Epithelial cell of prostate (primary cell): ENCODE measurements at places on chromosomes 16 and 17.

DNA sequence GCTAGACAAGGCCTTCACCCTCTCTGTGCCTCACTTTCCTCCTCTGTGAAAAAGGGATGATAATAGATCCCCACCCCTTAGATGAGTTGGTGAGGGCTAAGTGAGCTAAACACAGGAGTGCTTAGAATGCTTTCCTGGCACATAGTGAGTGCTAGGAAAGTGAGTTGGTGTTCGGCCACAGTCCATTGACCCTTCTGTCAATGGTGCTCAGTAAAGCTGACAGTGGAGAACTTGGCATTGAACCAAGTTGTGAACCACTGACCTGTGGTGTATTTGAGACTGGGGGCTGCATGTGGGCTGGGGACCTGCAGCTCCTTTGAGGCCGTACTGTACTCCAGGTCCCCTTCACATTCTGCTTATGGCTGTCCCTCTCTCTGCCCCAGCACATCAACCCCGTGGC is 4.8 kb downstream of the PLK1 start:
- no peak for DNase-seq

DNA sequence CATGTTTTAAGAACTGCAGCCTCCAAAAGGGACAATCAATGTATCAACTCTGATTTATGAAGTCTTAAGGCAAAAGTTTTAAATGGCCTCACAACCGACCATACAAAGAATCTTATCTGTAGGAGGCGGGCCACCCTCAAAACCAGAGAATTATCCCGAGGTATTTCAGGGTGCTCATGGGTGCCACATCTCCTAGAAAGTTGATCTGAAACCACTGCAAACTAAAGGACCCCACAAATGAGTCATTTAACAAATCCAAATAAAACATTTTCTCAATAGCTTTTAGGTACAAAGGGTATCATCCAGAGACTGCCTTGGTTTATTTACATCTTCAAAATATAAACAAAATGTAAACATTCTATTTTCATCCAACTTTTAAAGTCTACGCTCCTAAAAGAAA is 6.8 kb downstream of the ERN1 start:
- DNase-seq: no peak

DNA sequence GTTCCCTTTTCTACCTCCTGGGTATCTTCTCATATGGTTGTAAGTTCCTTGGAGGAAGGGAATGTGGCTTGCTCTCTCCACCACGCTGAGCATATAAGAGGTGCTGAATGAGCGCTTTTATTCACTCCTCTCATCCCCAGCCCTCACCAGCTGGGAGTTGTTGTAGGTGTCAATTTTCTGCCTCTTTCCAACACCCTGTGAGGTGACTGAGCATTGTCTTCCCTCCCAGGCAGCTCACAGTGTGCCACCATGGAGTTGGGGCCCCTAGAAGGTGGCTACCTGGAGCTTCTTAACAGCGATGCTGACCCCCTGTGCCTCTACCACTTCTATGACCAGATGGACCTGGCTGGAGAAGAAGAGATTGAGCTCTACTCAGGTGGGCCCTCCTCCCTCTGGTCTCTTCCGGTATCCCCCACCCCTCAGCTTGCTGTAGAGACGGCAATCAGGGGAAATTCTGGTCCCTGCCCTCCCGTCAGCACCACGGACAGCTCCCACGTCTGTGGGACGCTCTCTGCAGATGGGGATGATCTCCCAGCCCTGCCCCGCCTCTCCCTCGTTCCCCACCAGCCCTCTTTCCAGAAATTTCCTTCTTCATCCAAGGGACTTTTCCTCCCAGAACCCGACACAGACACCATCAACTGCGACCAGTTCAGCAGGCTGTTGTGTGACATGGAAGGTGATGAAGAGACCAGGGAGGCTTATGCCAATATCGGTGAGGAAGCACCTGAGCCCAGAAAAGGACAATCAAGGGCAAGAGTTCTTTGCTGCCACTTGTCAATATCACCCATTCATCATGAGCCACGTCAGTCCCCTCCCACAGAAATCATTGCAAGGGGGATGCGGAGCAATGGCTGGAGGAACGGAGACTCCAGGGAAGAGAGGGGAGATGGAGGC is 18.3 kb downstream of the CIITA start:
- DNase-seq: no peak

DNA sequence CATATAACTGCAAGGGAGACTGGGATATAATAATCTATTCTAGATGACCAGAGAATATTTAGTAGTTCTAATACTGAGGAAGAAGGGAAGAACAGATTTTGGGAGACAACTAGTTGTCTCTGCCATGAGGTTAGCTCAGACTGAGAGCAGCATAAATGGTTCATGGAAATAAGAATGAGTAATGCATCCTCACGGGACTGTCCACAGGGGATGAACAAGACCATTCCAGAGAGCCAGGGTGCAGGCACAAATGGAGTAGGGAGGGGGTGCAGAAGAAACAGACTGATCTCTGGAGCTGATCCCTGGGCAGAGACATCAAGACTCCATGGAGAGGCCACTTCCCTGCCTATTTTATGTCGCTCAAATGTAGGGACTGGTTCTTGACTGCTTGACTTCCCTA is 30.4 kb downstream of the NLRC5 start:
- DNase-seq: no peak

GRCh38 chr17:41433586-41433985 is 7.2 kb downstream of the KRT38 start:
- no peak for DNase-seq
